ENCODE measurements at places on chromosomes 16 and 17. TPM values are rescaled to one million over a fixed set of nuclear protein-coding genes. Genes with fewer than 3 reads are reported as not detected.

Gene CD79B
- 1.1 TPM for total RNA-seq

Gene CHD9NB
- total RNA-seq, result 0.97 TPM

Gene PDILT
- not detected for total RNA-seq

Gene FBXW10
- not detected for total RNA-seq

Gene UMOD
- not detected for total RNA-seq

Data from bladder microvascular endothelial cell (primary cell).